Pancreas (tissue), 10 donors: ENCODE measurements at places on chromosomes 16 and 17. TPM values are rescaled to one million over a fixed set of nuclear protein-coding genes. Genes with fewer than 3 reads are reported as not detected.

- no peak overlapping the region for H3K27ac ChIP-seq
- DNase-seq, result no peak
- no peaks in the 10 kb centered on the region for H3K27me3 ChIP-seq
- H3K36me3 ChIP-seq, result no peaks in the 10 kb centered on the region
- H3K4me1 ChIP-seq, result no peaks in the 10 kb centered on the region
Measured at GRCh38 chr17:61594294-61594825, 3.3 kb upstream of the NACA2 start.

- no peak for DNase-seq
- no peak overlapping the region for H3K27ac ChIP-seq
- no peaks in the 10 kb centered on the region for H3K27me3 ChIP-seq
- H3K4me1 ChIP-seq, result no peaks in the 10 kb centered on the region
Measured at GRCh38 chr17:9028202-9028987, 7.1 kb downstream of the NTN1 start.

Gene OR1F1
- not detected for total RNA-seq

DNA sequence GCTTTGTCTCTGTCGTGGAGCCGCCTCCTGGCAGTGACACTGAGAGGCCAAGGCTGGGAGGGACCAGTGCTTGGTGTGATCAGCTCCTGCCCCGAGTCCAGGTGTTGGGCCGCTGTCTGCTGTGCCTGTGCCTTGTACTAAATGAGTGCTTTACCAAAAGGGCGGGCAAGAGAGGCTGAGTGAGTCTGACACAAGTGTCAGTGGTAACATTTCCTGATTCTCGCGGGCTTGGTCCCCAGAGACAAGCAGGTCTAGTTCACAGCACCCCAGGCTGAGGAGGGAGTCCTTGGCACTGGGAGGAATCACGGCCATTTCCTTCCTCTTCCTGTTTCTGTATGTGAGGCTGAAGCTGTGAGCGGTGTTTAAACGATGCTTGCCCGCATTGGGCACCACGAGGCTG is 30.2 kb downstream of the PLD6 start:
- no peak overlapping the region for H3K4me3 ChIP-seq
- no peaks in the 10 kb centered on the region for H3K27me3 ChIP-seq
- peaks cover 58% of the 10 kb centered on the region for H3K36me3 ChIP-seq
- no peaks in the 10 kb centered on the region for H3K4me1 ChIP-seq

Gene FA2H
- total RNA-seq, result 6.4 TPM

- H3K27me3 ChIP-seq, result no peaks in the 10 kb centered on the region
- H3K27ac ChIP-seq, result peak overlapping the region; percentile 70
- peak; percentile 40 for DNase-seq
Measured at GRCh38 chr17:72151565-72152386, 31.0 kb downstream of the SOX9 start.

DNA sequence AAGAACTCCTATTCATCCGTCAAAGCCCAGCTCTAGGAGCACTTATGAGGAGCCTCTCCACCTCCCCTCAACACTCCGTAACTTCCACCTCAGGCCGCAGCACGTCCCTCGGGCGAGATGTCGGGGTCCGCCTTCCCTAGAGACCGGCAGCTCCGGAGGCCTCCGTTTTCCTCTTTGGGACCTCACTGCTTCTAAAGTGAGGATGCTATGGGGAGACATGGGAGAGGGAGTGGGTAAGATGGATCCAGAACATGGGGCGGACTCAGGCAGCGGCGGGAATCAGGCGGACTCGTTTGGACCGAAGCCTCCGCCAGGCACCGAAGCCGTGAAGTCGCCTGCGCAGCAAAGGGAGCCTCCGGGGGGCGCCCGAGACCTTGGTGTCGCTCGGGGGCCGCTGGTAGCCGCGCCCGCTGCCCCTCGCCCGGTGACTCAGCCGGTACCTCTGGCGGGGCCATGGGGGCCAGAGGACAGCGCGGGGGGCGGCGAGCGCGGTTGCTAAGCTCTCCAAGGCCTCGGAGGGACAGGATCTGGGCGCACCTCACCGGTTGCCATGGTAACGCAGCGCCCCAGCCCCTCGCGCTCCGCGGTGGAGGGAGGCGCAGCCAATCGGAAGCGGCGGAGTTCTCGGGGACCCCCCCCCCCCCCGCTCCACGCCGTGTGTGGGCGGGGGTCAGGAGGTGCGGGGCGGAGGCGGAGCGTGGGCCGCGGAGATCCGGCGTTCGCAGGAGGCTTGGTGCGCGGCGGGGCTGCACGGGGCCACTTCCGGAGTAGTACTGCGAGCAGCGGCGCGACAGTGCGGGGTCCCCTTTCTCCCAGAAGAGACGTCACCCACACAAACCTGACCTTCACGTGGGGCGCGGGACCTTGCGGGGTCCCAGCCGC is 1.3 kb upstream of the HIC1 start:
- H3K4me3 ChIP-seq, result no peak overlapping the region
- no peak overlapping the region for H3K27ac ChIP-seq
- H3K4me1 ChIP-seq, result peaks cover 17% of the 10 kb centered on the region
- no peaks in the 10 kb centered on the region for H3K27me3 ChIP-seq
- no peaks in the 10 kb centered on the region for H3K36me3 ChIP-seq

GRCh38 chr16:81808933-81809480 is 29.9 kb downstream of the PLCG2 start:
- H3K27ac ChIP-seq, result no peak overlapping the region
- no peak overlapping the region for H3K4me3 ChIP-seq
- H3K4me1 ChIP-seq, result peaks cover under 1% of the 10 kb centered on the region
- H3K36me3 ChIP-seq, result no peaks in the 10 kb centered on the region
- H3K27me3 ChIP-seq, result no peaks in the 10 kb centered on the region
- no peak for DNase-seq

- H3K4me3 ChIP-seq, result no peak overlapping the region
- H3K4me1 ChIP-seq, result no peaks in the 10 kb centered on the region
- no peaks in the 10 kb centered on the region for H3K27me3 ChIP-seq
- H3K27ac ChIP-seq, result no peak overlapping the region
- DNase-seq, result no peak
- no peaks in the 10 kb centered on the region for H3K36me3 ChIP-seq
Measured at GRCh38 chr16:10016752-10017151, 165.5 kb downstream of the GRIN2A start.

GRCh38 chr16:73361061-73361460 is 313.1 kb upstream of the ZFHX3 start:
- no peak for DNase-seq
- no peak overlapping the region for H3K27ac ChIP-seq
- no peaks in the 10 kb centered on the region for H3K4me1 ChIP-seq

- H3K27ac ChIP-seq, result no peak overlapping the region
- no peaks in the 10 kb centered on the region for H3K27me3 ChIP-seq
- H3K4me3 ChIP-seq, result no peak overlapping the region
Measured at GRCh38 chr17:10605221-10605783, 51.8 kb downstream of the MYH3 start.

- no peaks in the 10 kb centered on the region for H3K4me1 ChIP-seq
- H3K27me3 ChIP-seq, result no peaks in the 10 kb centered on the region
Measured at GRCh38 chr16:88005181-88005581, 53.9 kb downstream of the BANP start.

- DNase-seq, result peak; percentile 46
- H3K36me3 ChIP-seq, result peaks cover 24% of the 10 kb centered on the region
- peak overlapping the region; percentile 59 for H3K4me3 ChIP-seq
- no peaks in the 10 kb centered on the region for H3K27me3 ChIP-seq
- peaks cover 3% of the 10 kb centered on the region for H3K4me1 ChIP-seq
Measured at GRCh38 chr16:30609002-30609925, 925 bp downstream of the ZNF689 start.
